ENCODE measurements at places on chromosomes 3 and 15.

- DNase-seq: no peak
Measured at GRCh38 chr3:118943597-118943996, 91.0 kb downstream of the IGSF11 start.

GRCh38 chr15:40501487-40501886 lies 30.7 kb downstream of the CHST14 start:
- no peak for DNase-seq

DNA sequence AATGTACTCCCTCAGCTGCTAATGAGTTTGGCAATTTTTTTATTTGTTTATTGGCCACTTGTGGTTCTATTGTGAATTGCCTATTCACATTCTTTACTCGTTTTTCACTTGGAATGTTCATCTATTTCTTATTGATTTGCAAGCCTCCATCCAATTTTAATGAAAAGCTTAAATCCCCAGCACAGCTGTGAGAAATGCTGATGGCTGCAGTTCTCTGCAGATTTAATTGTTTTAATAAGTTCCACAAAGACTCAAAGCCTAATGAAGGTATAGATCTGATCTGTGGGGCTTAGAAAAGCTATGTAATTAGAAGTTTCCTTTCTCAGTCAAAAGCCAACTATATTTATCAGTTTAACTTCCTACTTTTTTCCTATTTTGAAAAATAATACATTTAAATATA lies 41.5 kb downstream of the LYZL4 start:
- DNase-seq: no peak

- no peak for DNase-seq
Measured at GRCh38 chr15:57251308-57251707, 125.0 kb upstream of the CGNL1 start.

- DNase-seq: no peak
Measured at GRCh38 chr3:20666091-20666490, 480.1 kb upstream of the SGO1 start.

DNA sequence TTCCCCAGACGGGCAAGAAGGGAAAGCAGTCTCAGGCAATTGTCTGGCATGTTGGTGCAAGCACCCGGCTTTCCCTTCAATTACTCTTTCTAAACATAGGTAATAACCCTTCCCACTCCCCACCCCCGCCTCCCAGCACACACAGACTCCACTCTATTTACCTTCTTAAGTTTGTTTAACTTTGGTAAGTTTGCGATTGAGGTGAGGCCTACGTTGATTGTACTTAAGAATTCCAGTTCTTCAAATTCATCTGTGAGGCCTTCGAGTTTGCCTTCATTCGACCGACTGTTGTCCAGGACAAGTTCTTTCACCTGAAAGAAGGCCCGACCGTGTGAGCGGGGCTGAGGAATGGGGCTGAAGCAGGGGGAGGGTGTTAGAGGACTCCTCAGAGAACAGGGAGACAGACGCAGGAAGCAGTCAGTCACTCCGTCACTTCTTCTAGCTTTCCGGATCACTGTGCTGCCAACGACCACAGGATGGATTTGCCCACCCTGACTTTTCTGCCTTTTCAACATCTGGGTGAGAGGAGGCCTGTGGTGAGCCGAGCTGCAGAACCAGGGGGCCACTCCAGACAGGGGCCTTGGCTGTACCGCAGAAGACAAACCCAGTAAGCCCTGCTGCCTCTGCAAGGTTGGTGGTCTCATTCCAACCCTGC lies 33.0 kb downstream of the ANP32A start:
- no peak for DNase-seq

DNA sequence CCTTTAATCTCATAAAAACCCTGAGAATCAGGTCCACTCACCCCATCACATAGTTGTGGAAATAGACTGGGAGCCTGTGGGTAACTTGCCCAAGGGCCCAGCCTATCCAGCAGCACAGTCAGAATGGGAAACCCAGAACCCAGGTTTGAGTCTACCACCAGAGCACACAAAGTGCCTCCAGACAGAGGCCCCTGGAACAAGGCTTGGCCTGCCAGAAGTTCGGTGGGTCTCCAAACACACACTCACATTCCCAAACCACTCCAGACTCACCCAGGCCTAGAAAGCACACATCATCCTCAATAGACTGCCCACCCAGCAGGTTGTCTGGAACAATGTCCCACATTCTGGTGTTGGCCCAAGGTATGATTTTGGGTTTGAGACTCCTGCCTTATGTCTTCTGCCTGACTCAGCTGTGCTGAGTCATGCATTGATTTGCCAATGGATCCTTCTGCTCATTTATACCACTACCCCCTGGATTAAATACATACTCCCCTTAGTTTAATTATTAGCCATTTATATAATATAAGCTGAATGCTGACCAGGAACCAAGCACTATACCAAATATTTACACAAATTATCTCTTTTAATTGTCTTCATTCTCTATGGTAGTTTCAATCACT lies 4.5 kb downstream of the SLC12A8 start:
- no peak for DNase-seq

DNA sequence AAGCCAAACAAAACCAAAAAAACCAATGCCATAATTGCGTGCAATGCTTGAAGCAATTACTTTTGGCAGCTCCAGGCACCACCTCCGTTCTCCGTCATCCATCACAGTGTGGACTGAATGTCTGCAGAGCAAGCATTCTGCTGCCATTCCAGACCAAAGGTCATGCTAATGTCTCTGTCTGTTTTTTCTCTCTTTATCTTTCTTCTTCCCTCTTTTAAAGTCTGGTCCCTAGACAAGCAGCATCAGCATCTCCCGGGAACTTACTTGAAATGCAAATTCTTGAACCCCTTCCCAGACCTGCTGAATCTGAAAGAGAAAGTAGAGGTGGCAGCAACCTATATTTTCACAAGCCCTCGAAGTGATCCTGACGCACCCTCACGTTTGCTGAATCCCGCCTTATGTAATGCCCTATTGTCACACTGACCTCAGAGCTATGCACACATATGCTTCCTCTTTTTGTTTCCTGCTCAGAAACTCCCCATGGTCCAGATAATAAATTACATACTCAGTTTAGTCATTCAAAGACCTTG lies 297.3 kb upstream of the PROK2 start:
- no peak for DNase-seq

DNA sequence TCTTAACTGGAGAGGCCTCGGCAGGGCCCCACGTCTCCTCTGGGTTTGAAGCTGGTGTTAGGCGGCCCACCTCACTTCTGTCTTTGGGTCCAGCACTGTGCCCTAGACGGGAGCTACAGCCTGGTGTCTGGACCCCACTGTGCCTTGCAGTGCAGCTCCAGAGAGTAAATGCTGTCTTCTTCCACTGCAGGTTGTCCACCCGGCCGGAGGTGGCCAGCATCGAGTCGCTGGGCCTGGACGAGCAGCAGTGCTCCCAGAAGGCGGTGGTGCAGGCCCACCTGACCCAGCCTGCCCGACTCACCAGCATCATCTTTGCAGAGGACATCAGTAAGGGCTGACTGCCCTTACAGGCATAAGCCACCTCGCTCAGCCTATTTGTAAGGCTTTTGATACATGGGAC lies 53.1 kb upstream of the TAMM41 start:
- DNase-seq: no peak

- no peak for DNase-seq
Measured at GRCh38 chr3:64399205-64399800, 174.0 kb upstream of the PRICKLE2 start.

GRCh38 chr15:85579957-85580694 lies 199.7 kb downstream of the AKAP13 start:
- DNase-seq: no peak

DNA sequence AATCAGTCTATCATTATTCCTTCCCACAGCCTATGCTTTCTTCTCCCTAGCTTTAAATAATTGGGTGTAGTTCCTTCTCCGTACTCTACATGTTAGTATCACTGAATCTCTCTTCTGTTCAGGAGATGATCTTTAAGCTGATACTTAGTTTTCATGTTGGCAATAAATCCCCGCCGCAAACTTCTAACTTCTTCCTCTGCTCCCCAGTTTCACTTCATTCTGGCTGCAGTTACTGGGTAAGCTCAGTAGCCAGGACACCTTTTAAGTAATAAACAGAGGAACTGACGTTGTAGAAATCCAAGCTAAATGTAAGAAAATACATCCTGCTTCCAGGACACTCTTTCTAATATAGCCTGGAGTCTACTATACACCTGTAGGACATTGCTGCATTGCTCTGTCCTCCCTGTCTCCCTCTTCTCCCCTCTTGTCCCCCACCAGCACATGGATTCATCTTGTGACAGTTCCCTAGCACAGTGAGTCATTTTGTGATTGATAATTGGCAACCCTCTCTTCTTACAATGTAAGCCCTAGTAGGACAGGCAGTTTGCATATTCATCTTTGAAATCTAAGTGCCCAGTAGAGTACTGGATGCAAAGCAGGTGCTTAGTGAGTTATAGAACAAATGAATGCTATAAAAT lies 598.2 kb downstream of the UNC13C start:
- no peak for DNase-seq

DNA sequence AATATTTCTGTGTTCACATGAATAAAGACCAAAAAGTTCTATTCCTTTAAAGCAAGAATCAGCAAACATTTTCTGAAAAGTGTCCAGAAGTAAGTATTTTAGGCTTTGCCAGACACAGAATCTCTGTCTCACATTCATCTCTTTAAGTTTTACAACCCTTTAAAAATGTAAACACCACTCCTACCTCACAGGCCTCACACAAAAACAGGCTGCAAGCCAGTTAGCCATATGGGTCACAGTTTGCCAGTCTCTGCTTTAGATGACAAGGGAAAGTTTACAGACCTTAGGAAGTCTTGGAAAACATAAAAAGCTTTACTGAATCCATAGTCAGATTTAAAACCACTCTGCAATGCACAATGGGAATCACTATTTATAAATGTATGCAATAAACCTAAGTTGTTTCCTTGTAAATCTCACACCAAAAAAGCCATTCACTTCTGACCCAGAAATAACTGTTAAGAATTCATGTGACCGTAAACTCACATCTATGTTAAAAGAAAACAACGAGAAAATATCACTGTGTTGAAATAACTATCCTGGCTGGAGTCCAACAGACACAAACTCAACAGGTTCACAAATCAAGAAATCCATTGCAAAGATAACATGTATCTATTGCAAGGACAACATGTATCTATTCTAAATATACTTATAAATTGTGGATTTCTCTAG lies 308.2 kb downstream of the ULK4 start:
- no peak for DNase-seq

DNA sequence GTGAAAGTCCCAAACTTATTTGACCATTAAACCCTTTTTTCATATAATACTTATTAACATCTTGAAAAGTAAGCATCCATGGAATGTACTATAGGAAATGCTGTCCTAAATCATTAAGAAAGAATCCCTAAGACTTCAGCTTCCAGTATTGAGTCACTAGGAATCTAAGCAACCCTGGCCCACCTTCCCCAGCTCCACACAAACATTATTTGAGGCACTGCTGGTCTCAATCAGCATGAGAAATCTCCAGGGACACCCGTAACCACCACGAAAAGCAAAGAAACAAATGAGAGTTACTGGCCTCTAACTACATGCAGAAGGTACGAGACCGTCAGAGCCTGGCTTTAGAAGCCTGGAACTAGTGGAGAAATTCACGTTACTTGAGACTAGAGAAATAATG lies 68.2 kb downstream of the POLQ start:
- DNase-seq: no peak

- no peak for DNase-seq
Measured at GRCh38 chr3:141114179-141114745, 63.1 kb downstream of the SPSB4 start.

DNA sequence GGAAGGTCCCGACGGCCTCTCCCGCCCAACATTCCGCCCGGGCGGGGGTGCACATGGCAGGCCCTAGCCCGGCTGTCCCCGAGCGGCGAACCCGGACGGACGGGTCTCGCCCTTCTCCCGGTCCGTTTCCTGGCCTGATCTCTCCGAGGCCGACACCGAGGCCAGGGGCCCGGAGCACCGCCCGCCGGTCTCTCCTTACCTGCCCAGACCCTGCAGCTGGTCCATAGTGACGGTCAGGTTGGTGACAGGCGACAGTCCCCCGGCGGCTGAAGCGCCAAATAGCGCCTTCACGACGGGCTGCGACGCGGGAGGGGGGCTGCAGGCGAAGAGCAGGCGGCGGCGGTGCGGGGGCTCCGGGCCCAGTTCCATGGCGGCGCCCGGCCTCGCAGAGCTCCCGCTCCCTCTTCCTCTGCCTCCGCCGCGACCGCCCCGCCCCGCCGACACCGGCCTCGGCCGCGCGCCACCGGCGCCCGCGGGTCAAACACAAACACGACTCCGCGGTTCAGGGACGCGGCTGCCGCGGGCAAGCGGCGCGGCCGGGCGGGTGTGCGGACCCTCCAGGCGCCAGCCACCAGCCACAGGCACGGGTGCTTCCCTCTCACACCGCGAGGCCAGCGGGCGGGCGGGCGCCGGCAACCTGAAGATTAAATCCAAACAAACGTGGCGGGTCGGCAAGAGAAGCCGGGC lies 495 bp downstream of the CDC25A start:
- no peak for DNase-seq

DNA sequence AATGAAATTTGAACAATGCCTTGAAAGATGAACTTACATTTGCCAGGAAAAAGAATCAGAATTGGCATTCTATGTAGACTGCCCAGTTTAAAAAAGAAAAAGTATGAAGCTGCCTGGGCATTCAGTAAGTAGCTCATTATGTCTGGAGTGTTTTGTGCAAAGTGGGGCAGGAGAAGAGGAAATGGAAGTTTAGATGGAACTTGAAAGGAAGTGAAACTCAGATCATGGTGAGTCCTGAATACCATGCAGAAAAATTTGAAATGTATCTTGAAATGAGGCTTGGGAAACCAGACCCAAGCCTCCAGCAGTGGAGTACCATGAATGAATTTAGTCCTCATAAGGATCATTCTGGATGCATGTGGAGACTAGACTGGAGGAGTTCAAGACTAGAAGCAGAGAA lies 4.8 kb upstream of the MORC1 start:
- no peak for DNase-seq

GRCh38 chr15:78308422-78309032 lies 9.1 kb upstream of the SKIC8 start:
- DNase-seq: no peak

DNA sequence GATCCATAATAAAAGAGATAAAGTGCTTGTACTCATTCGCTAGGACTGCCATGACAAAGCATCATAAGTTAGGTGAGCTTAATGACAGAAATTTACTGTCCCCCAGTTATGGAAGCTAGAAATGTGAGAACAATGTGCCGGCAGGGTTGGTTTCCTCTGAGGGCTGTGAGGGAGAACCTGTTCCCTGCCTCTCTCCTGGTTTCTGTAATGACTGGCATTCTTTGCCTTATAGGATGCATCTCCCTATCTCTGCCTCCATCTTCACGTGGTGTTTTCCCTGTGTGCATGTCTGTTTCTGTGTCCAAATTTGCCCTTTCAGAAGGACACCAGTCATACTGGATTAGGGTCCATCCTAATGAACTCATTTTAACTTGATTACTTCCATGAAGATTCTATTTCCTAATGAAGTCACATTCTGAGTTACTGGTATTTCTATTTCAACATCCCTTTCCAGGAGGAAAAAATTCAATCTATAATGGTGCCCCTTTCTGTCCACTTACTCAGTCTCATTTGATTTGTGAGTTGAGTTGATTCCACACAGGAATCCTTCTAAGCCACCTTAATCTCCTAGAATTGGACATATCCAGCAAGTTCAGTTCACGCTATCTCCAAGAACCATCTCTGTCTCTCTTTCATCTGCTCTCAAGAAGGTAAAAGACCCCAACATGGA lies 71.2 kb upstream of the LIPC start:
- DNase-seq: no peak

Measured in breast epithelium (tissue), 4 donors.